Esophagus squamous epithelium (tissue), 5 donors: ENCODE measurements at places on chromosomes 7 and 10. TPM values are rescaled to one million over a fixed set of nuclear protein-coding genes. Genes with fewer than 3 reads are reported as not detected.

DNA sequence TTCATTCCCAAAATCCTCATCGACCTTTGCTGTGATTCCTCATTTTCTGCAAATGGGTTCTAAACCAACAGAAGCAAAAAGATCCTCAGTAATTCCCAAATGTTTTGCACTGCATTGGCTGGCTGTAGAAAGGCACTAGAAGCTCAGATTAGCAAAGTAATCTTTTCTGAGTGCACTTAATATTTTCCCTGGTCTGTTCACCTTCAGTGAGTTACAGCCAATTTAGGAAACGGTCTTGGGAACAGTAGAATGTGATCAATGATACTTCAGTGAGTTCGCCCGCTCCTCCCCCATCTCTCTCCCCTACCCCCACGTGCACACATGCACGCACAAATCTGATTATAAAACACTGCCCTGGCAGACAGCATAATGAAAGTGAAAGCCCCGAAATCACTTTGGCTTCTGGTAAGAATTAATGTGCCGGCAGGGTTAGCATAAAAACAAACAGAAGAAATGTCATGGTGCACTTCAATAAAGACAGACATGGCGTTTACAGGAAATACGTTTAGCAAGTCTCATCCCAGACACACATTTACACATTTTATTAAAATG lies 201.3 kb upstream of the CDCA7L start:
- peaks cover 3% of the 10 kb centered on the region for H3K4me1 ChIP-seq
- no peaks in the 10 kb centered on the region for H3K27me3 ChIP-seq
- no peak overlapping the region for H3K27ac ChIP-seq
- H3K36me3 ChIP-seq: peaks cover 85% of the 10 kb centered on the region

- H3K4me3 ChIP-seq: no peak overlapping the region
- no peaks in the 10 kb centered on the region for H3K27me3 ChIP-seq
- H3K27ac ChIP-seq: no peak overlapping the region
Observed at GRCh38 chr7:139304517-139304916, 36.6 kb upstream of the FMC1 start.

The TMEM140 gene
- total RNA-seq: 9.5 TPM

DNA sequence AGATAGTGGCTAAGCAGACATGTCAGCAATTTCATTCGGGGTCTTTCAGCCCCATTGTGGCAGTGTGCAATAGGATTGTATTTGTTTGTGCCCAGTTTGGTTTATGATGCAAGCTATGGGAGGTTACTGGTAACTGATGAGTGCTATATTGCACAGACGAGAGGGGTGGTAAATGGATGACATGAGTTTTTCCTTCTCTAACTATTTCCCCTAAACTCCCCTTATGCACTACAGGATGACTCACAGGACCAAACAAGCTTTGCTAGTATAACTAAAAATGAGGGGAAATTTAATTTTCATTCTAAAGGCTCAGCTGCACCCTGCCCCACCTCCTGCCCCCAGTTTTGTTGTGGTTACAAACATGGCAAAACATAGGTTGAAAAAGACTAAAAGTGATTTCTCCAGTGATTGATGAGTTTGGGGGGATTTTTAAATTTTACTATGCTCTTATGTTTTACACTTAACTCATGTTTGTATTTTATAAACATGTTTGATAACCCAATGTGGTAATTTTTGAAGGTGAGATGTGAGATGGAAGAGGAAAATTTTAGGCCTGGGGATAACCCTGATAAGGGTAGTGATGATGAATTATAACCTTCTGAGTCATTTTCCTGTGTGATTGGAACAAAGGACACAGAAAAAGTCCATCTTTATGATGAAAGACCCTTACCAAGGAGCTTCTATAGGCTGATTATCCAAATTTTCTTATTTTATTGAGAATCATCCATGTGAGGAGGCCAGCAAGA lies 60.8 kb upstream of the NAMPT start:
- no peaks in the 10 kb centered on the region for H3K36me3 ChIP-seq
- H3K4me1 ChIP-seq: peaks cover 20% of the 10 kb centered on the region
- no peaks in the 10 kb centered on the region for H3K27me3 ChIP-seq
- H3K27ac ChIP-seq: no peak overlapping the region
- no peak for DNase-seq

The CPA2 gene
- not detected for total RNA-seq

GRCh38 chr7:94396596-94396995 lies 1.9 kb downstream of the COL1A2 start:
- H3K27ac ChIP-seq: peak overlapping the region; percentile 81
- peaks cover 16% of the 10 kb centered on the region for H3K27me3 ChIP-seq
- no peaks in the 10 kb centered on the region for H3K36me3 ChIP-seq
- peaks cover 45% of the 10 kb centered on the region for H3K4me1 ChIP-seq
- H3K4me3 ChIP-seq: peak overlapping the region; percentile 66

GRCh38 chr7:44883961-44884620 lies 1.2 kb downstream of the PURB start:
- peak overlapping the region; percentile 100 for H3K27ac ChIP-seq
- H3K4me3 ChIP-seq: peak overlapping the region; percentile 74
- H3K4me1 ChIP-seq: peaks cover 70% of the 10 kb centered on the region
- no peak for DNase-seq
- no peaks in the 10 kb centered on the region for H3K27me3 ChIP-seq

DNA sequence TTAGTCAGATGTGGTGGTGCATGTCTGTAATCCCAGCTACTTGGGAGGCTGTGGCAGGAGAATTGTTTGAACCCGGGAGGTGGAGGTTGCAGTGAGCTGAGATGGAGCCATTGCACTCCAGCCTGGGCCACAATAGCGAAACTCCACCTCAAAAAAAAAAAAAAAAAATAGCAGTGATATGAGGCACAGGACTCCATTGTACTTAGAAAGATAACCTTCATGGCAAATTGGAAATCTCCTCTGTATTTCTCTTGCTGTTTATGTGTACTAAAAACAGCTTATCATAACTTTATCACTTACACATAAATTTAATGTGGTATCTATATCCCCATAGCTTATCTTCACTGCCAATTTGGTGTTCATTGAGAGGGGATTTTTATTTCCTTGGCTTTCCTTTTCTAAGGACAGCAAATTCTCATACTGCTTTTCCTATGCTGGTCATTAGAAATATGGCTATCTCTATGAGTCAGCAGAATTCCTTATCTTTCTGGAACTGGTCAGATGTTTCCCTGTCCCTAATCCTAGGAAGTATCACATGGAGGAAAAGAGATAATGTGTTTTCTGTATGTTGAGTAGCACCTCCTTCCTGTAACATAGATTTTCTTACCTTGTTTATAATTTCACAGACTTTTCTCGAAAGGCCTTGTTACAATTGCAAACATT lies 40.6 kb upstream of the ZEB1 start:
- H3K4me1 ChIP-seq: no peaks in the 10 kb centered on the region
- H3K36me3 ChIP-seq: no peaks in the 10 kb centered on the region
- no peak overlapping the region for H3K4me3 ChIP-seq
- H3K27ac ChIP-seq: no peak overlapping the region
- H3K27me3 ChIP-seq: no peaks in the 10 kb centered on the region

The EIF4H gene
- 194 TPM for total RNA-seq
